Activated naive CD4-positive, alpha-beta T cell treated with Interleukin-2 at 50 U/mL for 16 hours (primary cell): ENCODE measurements at places on chromosomes 7 and 10.

GRCh38 chr7:98795741-98796493 lies 73.9 kb downstream of the TMEM130 start:
- no peak for DNase-seq

- DNase-seq = no peak
Measured at GRCh38 chr7:149156898-149157297, 9.6 kb downstream of the ZNF398 start.

DNA sequence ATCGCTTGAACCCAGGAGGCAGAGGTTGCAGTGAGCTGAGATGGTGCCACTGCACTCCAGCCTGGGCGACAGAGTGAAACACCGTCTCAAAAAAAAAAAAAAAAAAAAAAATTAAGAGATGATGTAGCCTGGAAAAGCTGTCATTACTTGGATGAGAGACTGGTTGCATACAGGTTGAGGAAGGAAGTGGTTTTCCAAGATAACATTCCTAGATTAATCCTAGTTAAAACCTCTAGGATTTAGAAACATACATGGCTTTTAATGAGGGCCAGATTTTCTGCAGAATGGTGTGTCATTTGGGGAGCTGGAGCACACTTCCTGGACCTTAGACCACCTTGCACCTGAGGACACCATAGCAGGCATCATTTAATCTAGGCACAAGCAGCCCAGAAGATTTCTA lies 17.8 kb downstream of the VWA2 start:
- no peak for DNase-seq

DNA sequence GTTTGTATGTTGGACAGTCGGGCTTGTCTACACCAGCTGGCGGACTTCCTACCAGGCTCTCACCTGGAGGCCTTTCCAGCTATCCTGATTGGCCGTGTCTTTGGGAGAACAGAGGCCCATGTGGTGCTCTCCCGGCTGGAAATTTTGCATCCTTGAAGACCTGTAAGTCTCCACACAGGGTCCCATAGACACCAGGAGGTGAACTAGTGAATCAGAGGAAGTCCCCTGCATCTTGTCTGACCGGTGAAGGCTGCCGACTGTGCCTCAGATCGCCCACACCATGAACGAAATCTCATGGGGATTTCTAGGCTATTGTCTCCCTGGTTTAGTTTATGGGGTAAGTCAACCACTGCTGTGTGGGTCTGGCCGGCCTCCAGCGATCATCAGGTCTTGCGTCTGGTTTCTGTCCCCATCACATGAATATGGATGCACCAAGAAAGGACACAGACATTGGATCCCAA lies 108.4 kb upstream of the LYZL2 start:
- DNase-seq = no peak

- no peak for DNase-seq
Measured at GRCh38 chr10:49627644-49628247, 13.9 kb downstream of the CHAT start.

- DNase-seq = no peak
Measured at GRCh38 chr10:21385996-21386585, 139.4 kb downstream of the SKIDA1 start.

DNA sequence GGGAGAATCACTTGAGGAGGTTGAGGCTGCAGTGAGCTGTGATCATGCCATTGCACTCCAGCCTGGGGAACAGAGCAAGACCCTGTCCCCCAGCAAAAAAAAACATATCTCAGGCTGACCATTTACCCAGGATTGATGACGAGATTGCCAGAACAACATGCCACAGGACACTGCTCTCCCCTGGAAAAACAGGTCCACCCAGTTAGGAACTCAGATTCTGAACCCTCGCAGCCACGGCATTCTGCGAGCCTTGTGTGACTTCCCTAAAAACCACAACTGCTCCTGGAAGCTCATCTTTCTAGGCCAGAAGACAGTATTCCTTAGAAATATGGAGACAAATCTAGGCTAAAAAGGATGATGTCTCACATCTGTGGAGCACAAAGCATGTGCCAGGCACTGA lies 42.1 kb upstream of the SH2B2 start:
- no peak for DNase-seq

- no peak for DNase-seq
Measured at GRCh38 chr10:6561552-6561951, 18.5 kb downstream of the PRKCQ start.

- DNase-seq = no peak
Measured at GRCh38 chr10:5697342-5697741, 12.7 kb downstream of the TASOR2 start.

GRCh38 chr7:147405621-147406020 lies 1184.9 kb upstream of the C7orf33 start:
- DNase-seq = no peak

- DNase-seq = no peak
Measured at GRCh38 chr10:44335330-44336021, 49.4 kb downstream of the CXCL12 start.

- no peak for DNase-seq
Measured at GRCh38 chr10:63825111-63825510, 303.9 kb downstream of the REEP3 start.

- DNase-seq = no peak
Measured at GRCh38 chr10:62025901-62026879, 124.7 kb downstream of the ARID5B start.

- no peak for DNase-seq
Measured at GRCh38 chr7:74527842-74528241, 74.1 kb downstream of the GTF2IRD1 start.

GRCh38 chr7:104206841-104207240 lies 972 bp downstream of the ORC5 start:
- no peak for DNase-seq

DNA sequence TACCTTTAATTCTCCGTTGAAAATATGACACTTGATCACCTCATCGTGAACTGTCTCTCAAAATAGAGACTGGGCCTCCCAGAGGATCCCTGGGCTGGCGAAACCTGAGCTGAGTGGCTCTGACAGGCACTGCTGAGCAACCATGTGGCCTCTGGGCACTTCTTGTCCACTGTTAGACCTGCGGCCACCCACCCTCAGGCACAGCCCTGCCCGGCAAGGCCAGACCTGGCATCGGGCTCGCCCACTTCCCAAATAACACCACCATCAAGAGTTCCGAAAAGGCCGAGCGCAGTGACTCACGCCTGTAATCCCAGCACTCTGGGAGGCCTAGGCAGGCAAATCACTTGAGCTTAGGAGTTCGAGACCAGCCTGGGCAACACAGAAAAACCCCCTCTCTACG lies 82.5 kb downstream of the COBL start:
- DNase-seq = no peak

DNA sequence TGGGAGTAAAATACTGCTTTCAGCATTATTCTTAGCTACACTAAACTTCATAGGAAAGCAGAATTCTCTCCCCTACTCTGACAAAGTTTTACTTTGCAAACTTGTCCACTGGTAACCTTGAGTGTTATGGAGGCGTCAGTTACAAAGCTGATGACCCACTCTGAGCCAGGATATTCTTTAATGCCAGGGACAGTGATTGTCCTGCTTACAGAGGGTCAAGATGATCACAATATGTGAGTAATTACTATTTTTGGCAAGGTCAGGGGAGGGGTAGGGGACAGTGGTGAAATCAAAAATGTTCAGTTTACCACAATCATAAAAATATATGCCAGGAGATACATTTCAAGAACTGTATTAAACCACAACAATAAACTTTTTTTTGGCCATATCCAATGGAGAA lies 520.6 kb downstream of the SUGCT start:
- no peak for DNase-seq
